Endothelial cell (in vitro differentiated cells): ENCODE measurements at places on chromosomes 7 and 10.

DNA sequence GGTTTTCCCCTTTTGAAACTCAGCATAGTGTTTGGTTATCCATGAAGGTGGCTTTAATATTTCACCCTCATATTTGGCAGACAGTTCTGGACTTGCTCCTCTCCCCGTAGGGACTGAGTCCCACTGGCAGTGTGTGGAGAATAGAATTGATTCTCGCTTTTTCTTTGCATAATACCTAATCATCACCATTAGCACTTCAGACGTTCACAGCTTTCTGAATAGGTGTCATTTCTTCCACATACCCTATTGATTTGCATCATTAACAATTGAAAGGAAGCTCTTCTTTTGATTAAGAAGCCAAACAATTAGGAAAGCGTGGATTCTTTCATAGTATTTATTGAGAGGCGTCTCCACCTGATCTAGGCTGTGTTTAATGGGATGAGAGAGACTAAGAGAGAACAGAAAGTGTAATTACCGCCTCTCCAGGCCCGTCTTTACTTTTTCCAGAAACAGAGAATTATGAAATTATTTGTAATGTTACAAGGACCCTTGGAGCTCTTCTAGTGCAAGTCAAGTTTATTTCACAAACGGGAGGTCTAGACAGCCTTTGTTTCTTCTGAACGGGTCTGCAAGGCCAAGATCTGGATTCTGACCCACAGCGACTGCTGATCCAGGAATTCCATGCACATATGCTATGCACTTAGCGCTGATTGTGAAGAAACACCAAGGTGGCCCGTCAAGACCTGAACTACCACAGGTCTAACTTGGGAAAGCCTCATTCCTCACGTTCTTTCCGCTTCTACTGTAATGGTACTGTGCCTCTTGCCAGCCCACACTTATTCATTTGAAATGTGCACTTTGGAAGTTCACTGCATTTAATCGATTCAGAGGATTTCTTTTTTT is 249.9 kb upstream of the C7orf33 start:
- no peaks in the 10 kb centered on the region for H3K36me3 ChIP-seq
- H3K27me3 ChIP-seq = peaks cover 4% of the 10 kb centered on the region
- peak overlapping the region; percentile 10 for H3K4me3 ChIP-seq
- H3K4me1 ChIP-seq = peaks cover 43% of the 10 kb centered on the region

DNA sequence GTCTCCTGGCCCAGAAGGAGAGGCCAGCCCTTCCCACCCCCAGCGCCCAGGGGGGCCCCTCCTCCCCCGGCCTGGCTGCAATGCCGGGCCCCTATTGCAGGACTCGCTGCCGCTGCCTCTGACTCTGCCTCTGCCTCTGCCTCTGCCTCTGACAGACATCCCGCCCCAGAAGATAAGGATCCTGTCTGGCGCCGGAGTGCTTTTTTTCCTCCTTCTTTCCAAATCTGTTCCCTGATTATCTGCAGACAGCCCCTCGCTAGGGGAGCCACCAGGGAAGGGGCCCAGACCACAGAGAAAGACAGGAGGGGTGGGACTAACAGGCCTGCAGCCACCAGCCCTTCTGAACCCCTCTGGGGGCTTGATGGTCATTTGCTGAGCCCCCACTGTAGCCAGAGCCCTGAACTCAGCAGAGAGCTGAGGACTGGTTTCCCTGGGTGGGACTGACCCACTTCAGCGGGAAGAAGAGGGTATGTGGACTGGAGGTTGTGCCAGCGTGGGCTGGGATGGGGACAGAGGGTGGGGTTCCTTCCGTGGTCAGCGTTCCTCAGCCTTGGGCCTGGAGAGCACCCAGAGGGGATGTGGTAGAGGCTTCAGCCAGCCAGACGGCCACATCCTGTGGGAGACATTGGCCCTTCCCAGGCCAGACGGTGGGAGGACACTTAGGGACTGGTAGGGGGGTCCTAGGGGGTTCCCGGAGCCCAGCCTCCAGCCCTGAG is 22.8 kb downstream of the UNC5B start:
- H3K36me3 ChIP-seq = peaks cover 15% of the 10 kb centered on the region
- no peak overlapping the region for H3K27ac ChIP-seq
- H3K4me1 ChIP-seq = peaks cover 67% of the 10 kb centered on the region
- no peak overlapping the region for H3K4me3 ChIP-seq
- DNase-seq = no peak
- H3K27me3 ChIP-seq = peaks cover 14% of the 10 kb centered on the region

DNA sequence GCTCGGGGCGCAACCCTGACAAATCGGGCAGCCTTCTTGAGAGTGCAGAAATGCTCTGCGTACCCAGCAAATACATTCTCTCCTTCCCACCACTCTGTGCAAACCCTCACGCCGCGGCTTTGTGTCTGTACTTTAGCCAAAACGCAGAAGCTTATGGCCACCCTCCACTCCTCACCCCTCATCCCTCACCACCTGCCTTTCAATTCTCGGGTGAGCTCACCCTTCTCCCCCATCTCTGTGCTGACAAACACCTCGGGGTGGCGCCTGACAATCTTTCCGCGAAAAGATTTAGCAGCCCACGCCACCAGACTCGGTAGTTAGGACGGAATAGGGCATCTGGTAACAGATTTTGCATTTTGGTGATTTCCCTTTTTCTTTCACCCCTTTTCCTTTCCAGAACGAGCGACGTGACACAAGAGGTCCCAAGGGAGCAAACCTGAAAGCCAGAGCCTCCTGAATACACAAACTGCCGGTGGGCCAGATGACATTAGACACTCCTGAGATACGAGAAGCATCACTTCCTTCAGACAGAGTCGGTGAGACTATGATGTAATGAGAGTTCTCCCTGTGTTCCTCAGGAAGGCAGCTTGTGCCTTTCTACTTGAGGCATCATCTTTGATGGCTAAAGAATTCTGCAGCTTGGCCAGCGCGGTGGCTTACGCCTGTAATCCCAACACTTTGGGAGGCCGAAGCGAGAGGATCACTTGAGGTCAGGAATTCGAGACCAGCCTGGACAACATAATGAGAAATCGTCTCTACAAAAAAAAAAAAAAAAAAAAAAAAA is 671 bp upstream of the ATAD1 start:
- H3K4me1 ChIP-seq = peaks cover 22% of the 10 kb centered on the region
- H3K4me3 ChIP-seq = peak overlapping the region; percentile 98
- peak; percentile 6 for DNase-seq
- peak overlapping the region; percentile 88 for H3K27ac ChIP-seq
- H3K36me3 ChIP-seq = no peaks in the 10 kb centered on the region

- peaks cover 24% of the 10 kb centered on the region for H3K36me3 ChIP-seq
- peaks cover 5% of the 10 kb centered on the region for H3K27me3 ChIP-seq
- no peak overlapping the region for H3K27ac ChIP-seq
- DNase-seq = no peak
- H3K4me1 ChIP-seq = no peaks in the 10 kb centered on the region
- no peak overlapping the region for H3K4me3 ChIP-seq
Observed at GRCh38 chr7:94662548-94662947, 6.6 kb upstream of the SGCE start.
